Sciatic nerve (tissue), 2 donors: ENCODE measurements at places on chromosomes 16 and 17. TPM values are rescaled to one million over a fixed set of nuclear protein-coding genes. Genes with fewer than 3 reads are reported as not detected.

Gene RAB26
- 0.40 TPM for total RNA-seq

Gene KRT20
- not detected for total RNA-seq

- no peak for DNase-seq
Measured at GRCh38 chr17:8803531-8804420, 4.6 kb upstream of the MFSD6L start.

Gene PPP1R27
- total RNA-seq, result not detected

GRCh38 chr16:3454093-3454492 is 10.6 kb downstream of the NAA60 start:
- DNase-seq, result no peak

DNA sequence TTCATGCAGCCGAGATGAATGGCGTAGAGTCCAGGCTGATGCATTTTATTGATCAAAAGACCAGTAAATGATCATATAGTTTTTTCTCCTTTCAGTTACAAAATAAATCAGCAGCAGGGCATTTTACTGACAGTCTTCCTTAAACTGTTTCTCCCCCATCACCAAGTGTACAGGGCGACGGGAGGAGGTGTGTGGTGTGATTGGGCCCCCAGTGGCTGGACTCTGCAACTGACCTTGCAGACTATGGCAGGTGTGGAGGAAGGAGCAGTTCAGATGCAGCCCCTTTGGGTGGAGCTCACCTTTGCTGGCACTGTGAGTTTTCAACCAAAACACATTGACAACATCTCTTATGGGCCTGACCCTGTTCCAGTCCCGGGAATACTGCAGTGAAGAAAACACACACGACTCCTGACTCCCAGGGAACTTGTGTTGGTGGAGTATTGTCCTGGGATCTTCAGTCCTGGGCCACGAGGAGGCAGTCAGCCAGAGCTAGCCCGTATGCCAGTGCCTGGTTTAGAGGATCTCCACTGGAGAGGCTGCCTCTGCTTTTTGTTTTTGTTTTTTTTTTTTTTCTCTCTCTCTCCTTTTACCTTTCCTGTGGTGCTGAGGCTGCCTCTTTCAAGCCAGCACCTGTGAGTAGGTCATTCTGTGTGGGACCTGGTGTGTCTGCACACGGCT is 29.8 kb downstream of the KIAA0513 start:
- DNase-seq, result no peak

- DNase-seq, result no peak
Measured at GRCh38 chr17:47720754-47721533, 12.1 kb upstream of the TBX21 start.

- no peak for DNase-seq
Measured at GRCh38 chr17:1931844-1932579, 93.1 kb downstream of the RTN4RL1 start.

GRCh38 chr16:29804455-29805231 is 1.7 kb upstream of the MAZ start:
- DNase-seq, result peak; percentile 66

GRCh38 chr16:67674851-67675578 is 8.4 kb downstream of the C16orf86 start:
- DNase-seq, result no peak

Gene LPCAT2
- 54.0 TPM for total RNA-seq

Gene EPOP
- total RNA-seq, result 1.5 TPM
